Smooth muscle cell of the coronary artery (primary cell): ENCODE measurements at places on chromosomes 11 and 22. TPM values are rescaled to one million over a fixed set of nuclear protein-coding genes. Genes with fewer than 3 reads are reported as not detected.

HEPN1 gene
- total RNA-seq: 0.08 TPM in 1 of 2 replicates, not detected in the other

GLYATL1B gene
- not detected in 2 replicates for total RNA-seq

SAA4 gene
- not detected in 2 replicates for total RNA-seq

TIGD3 gene
- total RNA-seq: 0.15 TPM in 1 of 2 replicates, not detected in the other

DEUP1 gene
- not detected in 2 replicates for total RNA-seq

SPI1 gene
- not detected in 2 replicates for total RNA-seq

CCDC87 gene
- 0.12 and 0.15 TPM in 2 replicates for total RNA-seq

MMP7 gene
- total RNA-seq: not detected in 2 replicates

ADM2 gene
- 1.2 and 1.6 TPM in 2 replicates for total RNA-seq

SPTBN2 gene
- 0.94 and 9.2 TPM in 2 replicates for total RNA-seq

TRIM64C gene
- 0.08 TPM in 1 of 2 replicates, not detected in the other for total RNA-seq
